ENCODE measurements at places on chromosomes 2 and 18. TPM values are rescaled to one million over a fixed set of nuclear protein-coding genes. Genes with fewer than 3 reads are reported as not detected.

DNA sequence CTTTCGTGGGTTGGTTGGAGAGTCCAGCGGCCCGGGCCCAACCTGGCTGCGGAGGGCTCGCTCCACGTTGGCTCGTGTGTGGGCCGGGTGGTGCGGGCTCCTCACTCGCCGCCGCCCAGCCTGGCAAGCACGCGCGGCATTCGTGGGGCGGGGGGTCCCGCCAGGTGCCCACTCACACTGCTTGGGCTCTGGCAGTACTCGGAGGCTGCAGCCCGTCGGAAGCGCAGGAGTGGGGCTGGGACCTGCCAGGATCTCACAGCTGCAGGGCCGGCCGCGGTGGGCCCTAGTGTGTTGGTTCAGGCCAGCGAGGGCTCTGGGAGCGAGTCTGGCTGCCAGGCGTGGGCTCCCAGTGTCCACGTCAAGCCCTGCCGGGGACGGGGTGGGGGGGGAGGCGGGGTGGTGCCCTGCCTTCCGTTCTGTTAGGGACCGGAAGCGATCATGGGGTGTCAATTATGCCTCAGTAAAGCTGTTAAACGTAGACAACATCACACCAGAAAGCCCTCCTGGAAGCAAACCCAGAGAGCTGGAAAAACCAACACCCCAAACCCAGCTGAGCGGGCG lies 1.0 kb upstream of the HS6ST1 start:
- peak; percentile 2 for DNase-seq

Gene CRYBA2
- total RNA-seq: not detected

DNA sequence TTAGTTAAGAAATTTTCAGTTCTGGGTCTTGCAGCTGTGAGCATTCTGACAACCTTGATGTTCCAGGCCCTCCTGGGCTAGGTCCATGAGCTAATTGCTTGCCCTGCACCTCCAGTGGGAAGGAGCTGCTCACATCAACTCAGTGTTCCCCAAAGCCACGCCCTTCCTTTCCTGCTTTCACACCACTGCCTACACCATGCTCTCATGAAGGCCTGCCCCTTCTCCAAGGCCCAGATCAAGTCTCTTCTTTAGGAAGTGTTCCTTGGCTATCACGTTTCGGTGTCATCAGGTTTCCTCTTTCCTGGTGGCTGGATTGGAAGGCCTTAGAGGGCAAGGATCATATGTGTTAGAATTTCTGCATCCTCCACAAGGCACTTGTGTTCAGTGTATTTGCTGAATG lies 18.8 kb downstream of the TMEM127 start:
- DNase-seq: no peak

Gene PIEZO2
- 8.9 TPM for total RNA-seq

GRCh38 chr18:65725251-65726050 lies 25.4 kb upstream of the CDH7 start:
- DNase-seq: peak; percentile 61

GRCh38 chr18:60846396-60846795 lies 473.8 kb upstream of the MC4R start:
- DNase-seq: no peak

DNA sequence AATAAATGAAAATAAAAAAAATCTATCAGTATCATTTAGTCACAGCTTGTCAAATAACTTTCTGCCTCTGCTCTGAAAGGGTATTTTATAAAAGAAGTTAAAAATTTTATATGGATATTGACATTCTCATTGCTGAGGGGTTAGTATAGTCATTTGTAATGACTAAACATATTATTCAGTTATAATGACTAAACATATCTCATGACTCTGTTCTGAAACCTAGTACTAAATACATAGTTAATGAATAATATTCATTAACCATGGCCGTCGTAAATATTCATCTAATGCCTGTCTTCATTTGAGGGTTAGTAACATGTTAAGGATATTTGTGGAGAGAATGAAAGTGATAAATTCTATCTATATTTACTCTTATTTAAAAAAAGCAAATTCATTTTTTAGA lies 69.1 kb upstream of the MAP4K3 start:
- DNase-seq: no peak

DNA sequence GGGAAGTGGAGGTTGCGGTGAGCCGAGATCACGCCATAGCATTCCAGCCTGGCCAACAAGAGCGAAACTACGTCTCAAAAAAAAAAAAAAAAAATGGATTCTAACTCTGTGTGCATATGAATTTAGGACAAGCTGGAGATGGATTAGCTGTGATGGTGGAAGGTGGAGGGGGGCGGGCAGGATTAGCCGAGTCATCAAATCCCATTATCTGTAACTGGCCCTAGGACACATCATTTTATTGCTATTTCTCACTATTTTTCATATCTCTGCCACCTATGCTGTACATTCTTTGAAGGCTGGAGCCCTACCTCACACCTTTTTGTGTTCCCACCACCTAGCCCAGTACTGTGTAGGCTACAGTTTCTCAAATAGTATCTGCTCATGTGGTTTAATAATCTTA lies 7.3 kb upstream of the CDK5R2 start:
- no peak for DNase-seq

- no peak for DNase-seq
These were observed 37.8 kb downstream of the HS6ST1 start for GRCh38 chr2:128280901-128281321.

- DNase-seq: peak; percentile 32
These were observed 36.6 kb downstream of the RPL31 start for GRCh38 chr2:101038455-101039255.

Gene SLC23A3
- total RNA-seq: 0.12 TPM

DNA sequence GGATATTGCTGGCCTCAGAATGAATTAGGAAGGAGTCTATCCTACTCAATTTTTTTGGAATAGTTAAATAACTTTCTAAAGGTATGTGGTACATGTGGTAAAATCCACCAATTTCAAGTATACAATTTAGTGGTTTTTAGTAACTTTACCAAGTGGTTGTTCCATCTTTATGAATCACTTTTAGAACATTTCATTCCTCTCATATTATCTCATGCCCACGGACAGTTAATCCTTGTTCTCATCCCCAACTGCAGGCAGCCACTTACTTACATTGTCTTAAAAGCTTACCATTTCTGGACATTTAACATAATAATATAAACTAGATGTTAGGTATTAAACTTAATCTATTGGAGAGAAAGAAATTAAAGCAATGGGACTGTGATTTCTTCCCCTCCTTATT lies 146.3 kb upstream of the ZC3H15 start:
- no peak for DNase-seq

GRCh38 chr2:157362627-157363026 lies 37.0 kb upstream of the ERMN start:
- no peak for DNase-seq

DNA sequence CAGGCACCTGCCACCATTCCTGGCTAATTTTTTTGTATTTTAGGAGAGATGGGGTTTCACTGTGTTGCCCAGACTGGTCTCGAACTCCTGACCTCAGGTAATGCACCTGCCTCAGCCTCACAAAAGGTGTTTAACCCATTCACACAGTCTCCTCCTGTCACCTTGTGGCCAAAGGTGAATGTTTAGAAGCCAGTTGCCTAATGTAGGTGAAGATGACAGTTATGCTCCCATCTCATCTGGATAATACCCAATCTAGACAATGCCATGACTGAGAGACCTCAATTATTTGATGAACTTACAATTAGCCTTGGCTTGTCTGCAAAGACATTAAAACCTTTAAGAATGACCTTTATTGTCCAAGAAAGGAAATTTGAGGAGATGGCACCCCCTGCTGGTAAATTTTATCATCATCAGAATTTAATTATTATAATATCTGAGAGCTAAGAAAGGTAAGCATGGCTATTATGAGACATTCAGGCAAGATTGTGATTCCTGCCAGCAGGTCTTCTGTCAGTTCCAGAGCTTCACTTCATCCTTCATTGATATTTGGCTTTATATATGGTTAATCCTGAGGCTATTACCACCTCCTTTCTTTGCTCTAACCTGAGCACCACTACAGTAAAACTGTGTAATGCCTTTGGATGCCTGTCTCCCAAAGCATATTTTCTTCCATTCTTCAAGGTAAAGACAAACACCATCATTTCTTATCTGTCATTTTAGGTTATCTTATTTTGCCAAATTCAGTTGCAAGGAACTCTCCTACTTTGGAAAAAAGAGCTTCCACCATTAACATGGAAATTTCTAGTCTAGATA lies 117.6 kb downstream of the FAM124B start:
- peak; percentile 40 for DNase-seq

GRCh38 chr2:104976603-104977120 lies 61.2 kb upstream of the MRPS9 start:
- DNase-seq: peak; percentile 38

Gene TMEM37
- 1.5 TPM for total RNA-seq

- DNase-seq: no peak
These were observed 47.7 kb downstream of the MREG start for GRCh38 chr2:215965532-215966165.

Gene GCA
- 11.3 TPM for total RNA-seq

- DNase-seq: no peak
These were observed 443.9 kb upstream of the VRK2 start for GRCh38 chr2:57602733-57603132.

GRCh38 chr18:69233465-69234054 lies 167.1 kb upstream of the DOK6 start:
- DNase-seq: no peak

GRCh38 chr18:12863687-12864216 lies 20.3 kb downstream of the PTPN2 start:
- DNase-seq: no peak

DNA sequence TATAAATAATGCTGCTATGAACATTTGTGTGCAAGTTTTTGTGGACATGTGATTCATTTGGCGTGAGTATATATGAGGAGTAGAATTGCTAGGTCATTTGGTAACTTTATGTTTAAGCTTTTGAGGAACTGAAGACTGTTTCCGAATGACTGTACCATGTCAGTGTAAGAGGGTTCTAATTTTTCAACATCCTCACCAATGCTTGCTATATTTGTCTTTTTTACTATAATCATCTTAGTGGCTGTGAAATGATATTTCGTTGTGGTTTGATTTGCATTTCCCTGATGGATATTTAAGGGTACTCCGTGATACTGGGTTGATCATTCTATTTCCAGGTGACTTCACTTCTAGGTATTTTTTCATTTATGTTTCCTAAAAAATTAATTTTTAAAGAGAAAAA lies 241.1 kb downstream of the BCL2 start:
- DNase-seq: no peak

Gene TSPYL6
- not detected for total RNA-seq

DNA sequence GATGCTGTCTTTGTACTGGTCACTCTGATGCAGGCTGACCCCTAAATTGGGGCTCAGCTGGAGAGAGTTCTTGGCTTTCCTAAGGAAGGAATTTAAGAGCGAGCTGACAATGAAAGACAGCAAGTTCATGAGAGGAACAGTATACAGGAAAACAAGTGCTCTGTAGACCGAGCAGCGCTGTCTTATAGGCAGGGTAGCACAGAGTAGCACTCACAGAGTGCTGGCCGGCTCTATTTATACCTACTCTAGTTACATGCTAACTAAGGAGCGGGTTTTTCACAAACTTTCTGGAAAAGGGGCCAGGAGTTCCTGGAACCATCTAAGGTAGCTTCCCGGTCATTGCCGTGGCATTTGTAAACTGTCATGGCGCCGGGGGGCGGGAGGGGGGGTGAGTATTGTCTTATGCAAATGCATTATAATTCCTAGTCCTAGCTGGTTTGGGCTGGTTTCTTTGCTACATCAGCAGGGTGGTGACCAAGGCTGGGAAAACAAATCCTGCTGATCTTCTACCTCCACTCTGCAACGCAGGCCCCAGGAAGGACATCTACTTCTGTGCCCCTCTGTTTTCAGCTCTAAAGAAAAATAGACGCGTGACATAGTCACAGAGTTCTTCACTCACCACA lies 31.6 kb upstream of the MAP3K20 start:
- DNase-seq: no peak

DNA sequence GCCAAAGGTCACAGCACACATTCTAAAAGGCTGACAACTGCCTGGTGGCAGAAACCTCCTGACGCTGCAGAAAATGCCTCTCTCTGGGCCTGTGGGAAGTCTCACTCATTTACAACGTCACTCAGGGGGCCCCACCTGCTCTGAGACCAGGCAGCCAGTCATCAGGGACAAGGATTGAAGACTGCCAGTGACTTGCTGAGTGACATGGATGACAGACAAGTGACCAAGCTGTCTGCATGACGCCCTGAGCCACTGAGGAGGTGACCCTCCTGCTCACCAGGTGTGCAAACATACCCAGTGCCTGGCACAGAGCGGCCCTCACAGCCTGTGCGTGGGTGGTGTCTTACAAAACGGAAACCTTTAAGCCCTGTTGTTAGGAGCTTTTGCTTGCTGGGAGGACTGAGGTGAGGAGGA lies 392.4 kb downstream of the TNS1 start:
- no peak for DNase-seq

Gene TXNL1
- total RNA-seq: 102 TPM

Gene PID1
- 2.5 TPM for total RNA-seq

Gene NEUROD1
- total RNA-seq: 0.10 TPM

Gene CXCR1
- total RNA-seq: not detected

Gene AKAIN1
- total RNA-seq: not detected

GRCh38 chr2:94769733-94770132 lies 101.5 kb upstream of the TEKT4 start:
- no peak for DNase-seq

- no peak for DNase-seq
These were observed 13.5 kb upstream of the CSRNP3 start for GRCh38 chr2:165456027-165456426.

Gene SERPINB4
- not detected for total RNA-seq

GRCh38 chr2:100289020-100289419 lies 33.3 kb downstream of the LONRF2 start:
- DNase-seq: no peak

Gene ACP1
- 88.4 TPM for total RNA-seq

Gene MYOM1
- 0.02 TPM for total RNA-seq

GRCh38 chr2:228917220-228917619 lies 353.9 kb downstream of the PID1 start:
- DNase-seq: no peak

Gene AP1S3
- total RNA-seq: 4.6 TPM

Gene SKOR2
- total RNA-seq: not detected

- peak; percentile 80 for DNase-seq
These were observed 63.9 kb upstream of the TUBA3E start for GRCh38 chr2:130261970-130262760.

Gene POTEJ
- total RNA-seq: not detected

- no peak for DNase-seq
These were observed 766.4 kb upstream of the ID2 start for GRCh38 chr2:7915302-7916091.

- no peak for DNase-seq
These were observed 148.9 kb downstream of the RNF152 start for GRCh38 chr18:61743775-61744531.

- no peak for DNase-seq
These were observed 2.6 kb downstream of the LRRTM1 start for GRCh38 chr2:80302001-80302313.

DNA sequence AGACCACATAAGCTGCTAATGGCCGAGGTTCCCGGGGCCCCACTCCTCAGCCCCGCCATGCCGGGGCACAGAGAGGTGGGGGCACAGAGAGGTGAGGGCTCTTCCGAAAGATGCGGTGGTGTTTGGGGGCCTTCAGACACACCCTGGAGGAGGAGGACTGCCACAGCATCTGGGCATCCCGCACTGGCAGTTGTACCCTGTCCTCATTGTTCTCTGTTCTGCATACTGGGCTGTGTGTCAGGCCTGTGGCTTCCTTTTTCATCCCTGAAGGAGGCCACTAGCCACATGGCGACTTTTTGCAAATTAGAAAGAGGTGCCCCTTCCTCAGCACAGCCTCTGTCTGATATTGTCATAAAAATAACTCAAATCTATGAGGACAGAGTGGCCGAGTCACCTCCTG lies 150.1 kb downstream of the CTIF start:
- DNase-seq: no peak

Measured in H4 (cell line).